ENCODE measurements at places on chromosomes 13 and 19.
A peak's percentile ranks its signal among the peaks of the same experiment; 100 is the strongest.

GRCh38 chr19:44718441-44719261 is 19.7 kb downstream of the CEACAM16 start:
- peak; percentile 78 for DNase-seq

DNA sequence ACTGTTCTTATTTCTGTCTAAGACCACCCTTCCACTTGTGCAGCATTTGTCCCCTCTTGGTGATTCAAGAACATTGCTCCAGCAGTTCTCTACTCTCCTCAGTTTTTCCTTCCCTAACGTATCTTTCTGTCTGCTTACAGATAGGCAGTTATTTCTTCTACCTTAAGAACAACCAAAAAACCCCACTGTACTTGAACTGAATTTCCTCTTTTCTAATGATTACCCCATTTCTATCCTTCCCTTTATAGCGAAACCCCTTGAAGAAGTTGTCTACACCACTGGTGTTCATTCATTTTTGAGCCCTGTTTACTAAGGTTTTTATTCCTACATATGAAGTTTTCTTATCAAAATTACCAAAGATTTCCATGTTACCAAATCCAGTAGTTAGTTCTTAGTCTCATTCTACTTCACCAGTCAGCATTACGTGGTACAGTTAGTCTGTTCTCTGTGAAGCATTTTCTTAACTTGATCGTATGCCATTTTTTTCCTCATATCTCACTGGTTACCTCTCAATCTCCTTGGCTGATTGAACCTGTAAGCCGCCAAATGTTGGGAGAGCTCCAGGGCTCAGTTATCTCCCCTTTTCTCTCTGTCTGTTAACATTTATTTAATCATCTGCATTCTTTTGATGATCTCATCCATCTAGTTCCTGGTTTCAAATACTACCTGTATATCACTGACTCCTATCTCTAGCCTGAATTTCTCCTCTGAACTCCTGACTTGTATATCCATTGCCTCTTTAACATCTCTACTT is 9.0 kb downstream of the LSM14A start:
- no peak for DNase-seq

- DNase-seq: no peak
Observed at GRCh38 chr13:58893396-58893795, 1261.9 kb downstream of the PCDH17 start.

- DNase-seq: no peak
Observed at GRCh38 chr19:4379383-4380253, 20.7 kb downstream of the SH3GL1 start.

- DNase-seq: peak; percentile 21
Observed at GRCh38 chr13:105333416-105333815, 1202.0 kb downstream of the EFNB2 start.

GRCh38 chr19:1558552-1558951 is 9.6 kb downstream of the MEX3D start:
- no peak for DNase-seq

- peak; percentile 92 for DNase-seq
Observed at GRCh38 chr13:23558675-23559536, 11.3 kb upstream of the TNFRSF19 start.

DNA sequence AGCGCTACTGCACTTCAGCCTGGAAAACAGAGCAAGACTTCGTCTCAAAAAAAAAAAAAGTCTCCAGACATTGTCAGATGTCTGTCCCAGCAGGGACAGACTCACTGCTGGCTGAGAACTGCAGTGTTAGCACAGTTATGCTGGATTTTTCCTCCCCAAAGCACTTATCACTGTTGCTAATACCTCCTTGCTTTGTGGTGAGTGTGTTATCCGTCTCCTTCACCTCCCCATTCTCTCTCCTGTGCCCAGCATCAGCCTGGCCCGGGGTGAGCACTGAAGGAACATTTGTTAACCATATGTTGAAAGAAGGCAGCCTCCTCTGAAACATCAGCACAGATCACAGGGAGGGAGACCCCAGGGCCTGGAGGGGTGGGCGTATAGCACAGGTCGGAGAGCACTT is 11.3 kb downstream of the MYO9B start:
- DNase-seq: peak; percentile 55

GRCh38 chr13:58480061-58480460 is 848.5 kb downstream of the PCDH17 start:
- no peak for DNase-seq

- DNase-seq: peak; percentile 67
Observed at GRCh38 chr13:98653463-98653985, 76.6 kb upstream of the STK24 start.
